ENCODE measurements at places on chromosomes 7 and 10.

DNA sequence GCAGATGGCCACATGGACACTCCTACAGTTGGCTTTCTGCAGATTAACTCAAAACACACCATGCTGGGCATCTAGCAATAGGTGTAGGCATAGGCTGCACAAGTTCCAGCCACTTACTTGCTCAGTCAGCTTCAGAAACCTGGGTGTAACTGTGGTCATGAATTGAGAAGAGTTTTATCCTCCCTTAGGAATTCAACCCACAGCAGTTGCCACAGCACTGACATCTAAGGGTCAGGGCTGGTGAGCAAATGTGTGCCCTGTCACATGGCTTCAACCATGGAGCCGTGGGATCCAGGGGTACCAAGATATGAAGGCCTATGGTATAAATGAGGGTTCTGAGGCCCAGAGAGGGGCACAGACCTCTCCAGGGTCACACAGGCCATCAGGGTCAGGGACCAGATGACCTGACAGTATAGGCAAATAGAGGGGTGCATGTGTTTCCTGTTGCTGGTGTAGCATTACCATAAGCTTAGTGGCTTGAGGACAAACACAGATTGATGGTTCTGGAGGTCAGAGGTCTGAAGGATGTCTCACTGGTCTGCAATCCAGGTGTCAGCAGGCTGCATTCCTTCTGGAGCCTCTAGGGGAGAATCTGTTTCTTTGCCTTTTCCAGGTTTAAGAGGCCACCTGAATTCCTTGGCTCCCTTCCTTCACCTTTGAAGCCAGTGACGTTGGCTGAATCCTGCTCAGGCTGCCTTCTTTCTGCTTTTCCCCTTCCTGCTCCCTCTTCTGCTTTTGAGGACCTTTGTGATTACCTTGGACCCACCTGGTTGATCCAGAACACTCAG lies 24.1 kb downstream of the MINDY4 start:
- DNase-seq: no peak

GRCh38 chr7:12553416-12553815 lies 17.1 kb upstream of the SCIN start:
- no peak for DNase-seq

DNA sequence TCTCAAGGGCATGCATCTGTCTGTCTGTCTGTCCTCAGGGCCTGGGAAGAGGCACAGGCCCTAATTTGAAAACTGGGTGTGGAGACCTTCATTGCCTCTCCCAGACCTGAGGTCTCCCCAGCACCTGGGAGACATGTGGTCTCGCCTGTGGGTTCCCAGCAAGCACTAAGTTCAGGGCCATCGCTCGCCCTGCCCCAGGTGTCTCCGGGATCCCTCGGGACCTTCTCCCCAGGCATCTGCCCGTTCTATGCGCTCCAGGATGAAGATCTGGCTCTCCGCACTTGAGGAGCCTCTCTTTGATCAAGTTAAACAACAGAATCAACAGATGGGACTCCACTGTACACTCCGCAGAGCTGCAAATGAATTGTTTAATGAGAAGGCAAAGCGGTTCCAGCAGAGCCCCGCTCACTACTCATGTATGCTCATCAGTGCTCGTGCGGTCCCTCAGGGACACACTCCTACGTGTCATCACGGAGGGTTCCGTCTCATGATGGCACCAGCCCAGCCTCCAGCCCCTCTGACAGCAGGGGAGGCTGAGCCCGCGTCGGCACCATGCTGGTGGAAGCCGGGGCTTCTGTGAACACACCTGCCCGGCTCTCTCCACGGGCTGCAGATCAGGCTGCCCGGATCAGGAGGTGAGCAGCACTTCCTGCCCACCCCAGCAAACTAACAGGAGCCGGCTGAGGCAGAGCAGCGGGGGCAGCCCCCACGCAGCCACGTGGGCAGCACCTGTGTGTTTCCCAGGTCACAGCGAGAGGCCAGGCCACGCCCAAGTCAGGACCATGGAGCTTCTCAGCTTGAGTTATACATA lies 132.8 kb downstream of the TCERG1L start:
- DNase-seq: no peak

- no peak for DNase-seq
Measured at GRCh38 chr10:21293518-21294356, 231.7 kb downstream of the SKIDA1 start.

DNA sequence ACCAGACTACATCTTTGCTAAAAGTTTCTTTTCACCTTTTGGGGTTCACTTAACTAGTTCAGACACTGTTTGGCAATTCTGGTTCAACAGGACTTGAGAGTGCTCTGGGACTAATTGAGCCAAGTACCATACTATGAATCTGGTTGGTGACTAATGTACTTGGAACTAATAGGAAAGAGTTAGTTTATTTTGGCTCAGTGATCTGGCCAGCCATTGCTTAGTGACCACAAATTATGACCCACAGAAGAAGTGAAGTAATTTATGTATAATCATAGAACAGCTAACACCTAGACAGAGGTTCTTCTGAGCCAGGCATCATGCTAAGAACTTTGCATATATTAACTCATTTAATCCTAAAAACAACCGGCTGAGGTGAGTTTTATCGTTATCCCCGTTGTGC lies 126.5 kb upstream of the JCAD start:
- no peak for DNase-seq

DNA sequence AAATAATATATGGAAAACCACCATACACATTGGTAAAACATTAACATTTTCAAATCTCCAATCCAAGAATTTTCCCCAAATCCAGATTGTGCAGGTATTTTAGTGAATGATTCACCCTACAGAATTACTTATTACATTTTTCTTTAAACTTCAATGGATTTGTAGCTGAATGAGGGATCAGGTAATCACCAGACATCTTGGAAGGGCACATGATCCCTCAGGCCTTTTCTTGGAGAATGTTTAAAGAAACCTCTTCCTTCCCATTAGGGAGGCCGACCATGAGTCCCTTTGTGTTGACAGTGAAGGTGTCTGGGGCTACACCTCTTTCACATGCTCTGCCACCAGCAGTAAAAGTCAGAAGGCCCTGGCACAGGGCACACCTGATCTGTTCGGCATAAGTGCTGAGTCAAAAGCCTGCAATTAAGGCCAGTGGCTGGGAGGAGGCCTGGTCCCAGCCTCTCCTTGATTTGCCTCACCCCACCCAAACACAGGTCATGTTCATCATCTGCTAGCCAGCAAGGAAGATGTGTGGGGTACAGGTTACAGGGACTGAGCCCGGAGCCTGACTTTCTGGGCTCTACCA lies 207.7 kb downstream of the SNX10 start:
- no peak for DNase-seq

DNA sequence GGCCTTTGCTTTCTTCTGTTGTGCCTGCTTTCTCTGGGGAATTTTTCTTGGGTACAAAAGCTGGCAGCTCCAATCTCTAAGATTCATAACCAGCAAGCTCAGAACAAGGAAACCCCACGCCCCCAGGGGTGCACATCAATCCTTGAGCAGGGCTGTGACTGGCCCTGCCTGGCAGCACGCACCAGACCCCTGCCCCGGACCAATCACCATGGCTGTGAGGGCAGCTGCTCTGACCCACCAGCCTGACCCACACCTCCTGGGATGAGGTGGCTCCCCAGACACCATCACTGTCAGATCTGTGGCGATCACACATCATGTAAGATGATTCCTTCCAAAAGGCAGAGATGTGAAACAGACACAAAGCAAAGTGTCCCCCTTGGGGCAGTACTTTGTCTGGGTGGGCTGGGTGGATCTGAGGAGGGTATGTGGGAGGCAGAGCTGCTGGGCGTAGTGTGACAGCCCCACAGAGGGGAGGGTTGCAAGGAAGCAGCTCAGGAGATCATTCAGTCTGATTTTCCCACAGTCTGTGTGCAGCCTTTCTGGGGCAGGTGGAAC lies 175.5 kb upstream of the SHH start:
- DNase-seq: no peak

- DNase-seq: no peak
Measured at GRCh38 chr10:69898524-69898923, 96.8 kb downstream of the COL13A1 start.

GRCh38 chr10:15571575-15571974 lies 148.1 kb downstream of the ITGA8 start:
- no peak for DNase-seq
